ENCODE measurements at places on chromosomes 1 and 21.

DNA sequence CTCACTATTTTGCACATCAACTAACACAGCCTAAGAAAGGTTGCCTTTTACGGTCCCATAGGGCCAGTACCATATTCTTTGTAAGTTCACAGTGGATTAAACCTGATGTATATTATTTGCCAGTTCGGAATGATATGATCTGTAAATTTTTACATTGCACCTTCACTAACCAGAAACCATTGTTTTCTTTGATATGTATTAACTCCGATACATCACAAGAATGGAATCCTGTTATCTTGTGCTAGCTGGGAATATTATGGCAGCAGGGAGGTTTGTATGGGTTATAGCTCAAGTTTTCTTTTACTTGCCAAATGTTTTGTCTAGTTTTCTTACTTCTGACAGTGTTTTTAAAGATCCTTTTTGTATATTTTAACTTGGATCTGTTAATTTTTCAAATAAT lies 51.4 kb upstream of the S1PR1 start:
- no peak for DNase-seq

DNA sequence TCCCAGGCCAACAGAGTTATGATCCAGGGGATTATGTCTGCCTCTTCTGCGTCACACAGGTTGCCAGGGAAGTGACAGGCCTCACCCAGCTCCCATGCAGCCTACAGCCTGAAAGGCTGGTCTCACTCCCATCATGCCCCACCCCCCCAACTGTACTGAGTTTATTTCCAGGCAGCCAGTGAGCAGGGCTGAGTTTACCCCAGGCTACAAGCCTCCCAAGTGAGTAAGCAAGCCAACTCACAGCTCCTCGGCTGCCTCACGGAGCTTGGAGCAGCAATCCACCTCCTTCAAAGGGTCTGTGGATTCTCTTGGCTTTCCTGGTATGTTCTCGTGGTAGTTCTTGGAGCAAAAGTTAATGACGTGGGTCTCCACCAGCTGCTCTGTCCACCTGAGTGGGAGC lies 1147.6 kb upstream of the ADGRL4 start:
- no peak for DNase-seq

DNA sequence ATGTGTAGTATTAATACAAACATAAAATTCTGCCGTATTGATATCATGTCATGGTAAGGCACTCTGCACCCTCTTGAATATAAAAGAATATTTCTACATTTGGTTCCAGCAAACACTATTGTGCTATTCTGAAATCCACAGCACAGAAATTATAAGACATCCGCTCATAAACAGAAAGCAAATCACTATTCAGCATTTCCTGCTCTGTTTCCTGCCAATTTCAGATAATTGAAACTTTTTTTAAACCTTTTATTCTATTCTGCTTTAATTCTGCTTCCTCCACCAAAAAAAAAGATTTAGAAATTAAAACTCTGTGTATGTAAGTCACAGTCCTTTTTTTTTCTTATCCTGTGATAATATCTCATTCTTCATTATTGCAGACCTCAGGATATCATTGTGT lies 39.6 kb upstream of the PLEKHO1 start:
- no peak for DNase-seq

- DNase-seq: no peak
These were observed 75.0 kb downstream of the CLIC6 start for GRCh38 chr21:34743831-34744230.

DNA sequence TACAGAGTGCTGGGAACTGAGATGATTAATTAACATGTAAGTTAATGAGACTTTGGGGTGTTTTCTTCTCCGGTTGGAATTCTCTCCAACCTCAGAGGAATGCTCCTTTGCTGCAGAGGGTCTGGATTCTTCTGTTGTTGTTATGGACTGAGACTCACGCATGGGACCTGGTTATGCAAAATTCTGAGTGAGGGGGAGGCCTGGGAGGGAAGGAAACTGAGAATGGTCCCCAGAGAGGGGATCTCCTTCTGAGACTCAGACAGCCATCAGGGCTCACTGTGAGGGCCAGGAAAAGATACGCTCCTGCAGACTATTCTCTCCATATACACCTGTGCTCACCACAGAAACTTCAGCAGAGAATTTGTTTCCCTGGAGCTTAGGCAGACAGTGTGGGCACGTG lies 56.3 kb downstream of the HTR6 start:
- DNase-seq: no peak

DNA sequence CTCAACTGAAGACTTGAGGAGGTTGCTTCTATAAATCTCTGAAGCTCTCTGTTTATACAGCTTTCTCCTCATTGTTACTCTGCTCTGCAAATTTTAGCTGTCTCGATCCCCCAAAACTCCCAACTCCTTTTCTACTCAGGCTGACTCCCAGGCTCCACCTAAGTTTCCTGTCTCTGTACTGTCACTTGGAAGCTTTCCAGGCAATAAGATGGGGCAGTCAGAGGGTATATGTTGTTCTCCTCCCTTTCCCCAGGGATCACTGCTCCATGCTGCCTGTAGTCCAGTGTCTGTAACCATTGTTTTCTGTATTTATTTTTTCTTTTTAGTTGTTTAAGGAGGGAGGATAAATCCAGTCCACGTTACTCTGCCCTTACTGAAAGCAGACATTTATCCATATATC lies 13.4 kb downstream of the TSNAX start:
- DNase-seq: no peak

GRCh38 chr1:219330669-219331068 lies 157.0 kb downstream of the LYPLAL1 start:
- DNase-seq: no peak

DNA sequence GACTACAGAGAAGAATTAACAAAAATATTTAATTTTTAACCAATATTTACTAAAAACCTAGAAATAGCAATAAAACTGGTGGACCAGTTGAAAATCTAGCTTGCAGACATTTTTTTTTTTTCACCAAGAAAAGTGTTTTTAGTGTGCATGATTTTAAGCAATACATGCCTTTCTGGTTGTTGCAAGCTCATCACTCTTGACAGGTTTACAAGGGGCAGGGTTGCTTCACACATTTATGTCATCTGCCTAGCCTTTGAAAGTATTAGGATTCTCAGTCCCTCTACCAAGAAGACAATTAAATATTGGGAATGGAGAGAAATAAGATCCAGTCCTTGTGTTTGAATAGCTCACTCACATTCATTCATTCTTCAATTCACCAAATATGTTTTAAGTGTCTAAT lies 53.8 kb upstream of the LYPLAL1 start:
- no peak for DNase-seq

- no peak for DNase-seq
These were observed 79.1 kb downstream of the CACNA1E start for GRCh38 chr1:181562395-181562794.

GRCh38 chr1:156155756-156156510 lies 2.5 kb downstream of the SEMA4A start:
- DNase-seq: no peak

DNA sequence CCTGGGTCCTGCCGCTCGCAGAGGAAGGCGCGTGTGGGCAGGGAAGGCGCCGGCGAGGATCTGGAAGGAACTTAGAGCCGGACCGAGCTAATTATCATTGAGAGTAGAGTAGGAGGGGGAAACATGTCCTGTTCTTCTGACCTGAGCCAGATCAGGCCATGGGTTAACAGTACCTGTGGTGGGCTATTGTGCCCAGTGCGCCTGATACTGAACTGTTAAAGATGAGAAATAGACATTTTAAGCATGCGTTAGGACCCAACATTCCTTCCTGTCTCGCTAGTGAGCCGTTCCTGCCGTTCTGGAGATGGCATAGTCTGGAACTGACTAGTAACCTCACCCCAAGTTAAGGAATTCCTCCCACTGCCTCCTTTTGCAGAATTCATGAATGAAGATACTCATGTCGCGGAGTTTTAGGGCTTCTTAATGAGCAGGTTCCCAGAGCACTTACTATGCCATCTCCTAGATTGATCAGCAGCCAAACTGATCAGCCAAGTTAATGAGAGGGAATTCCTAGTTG lies 870 bp downstream of the STRIP1 start:
- DNase-seq: no peak

GRCh38 chr1:234582681-234583301 lies 27.2 kb downstream of the IRF2BP2 start:
- DNase-seq: no peak

GRCh38 chr1:117398957-117399356 lies 31.7 kb downstream of the MAN1A2 start:
- DNase-seq: no peak

- DNase-seq: peak; percentile 45
These were observed 29.6 kb upstream of the AGL start for GRCh38 chr1:99820546-99820945.

DNA sequence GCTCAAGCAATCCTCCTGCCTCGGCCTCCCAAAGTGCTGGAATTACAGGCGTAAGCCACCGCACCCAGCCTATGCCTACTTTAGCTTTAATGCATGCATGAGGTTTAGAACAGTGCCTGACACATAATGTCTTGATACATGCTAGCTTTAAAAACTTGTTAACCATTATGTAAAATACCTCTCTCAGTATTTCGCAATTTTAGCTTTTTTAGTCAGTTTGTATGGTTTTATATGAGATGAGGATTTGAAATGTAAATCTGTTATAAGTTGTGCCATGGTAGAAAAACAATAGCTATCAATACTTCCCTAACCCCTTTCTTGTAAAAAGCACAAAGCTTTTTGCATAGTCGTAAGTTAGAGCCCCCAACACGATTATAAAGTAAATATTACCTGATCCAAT lies 4.7 kb upstream of the AKNAD1 start:
- no peak for DNase-seq

GRCh38 chr1:23098463-23099170 lies 70.0 kb downstream of the LUZP1 start:
- peak; percentile 70 for DNase-seq

- DNase-seq: no peak
These were observed 61.0 kb upstream of the ATP1A1 start for GRCh38 chr1:116311756-116312680.

DNA sequence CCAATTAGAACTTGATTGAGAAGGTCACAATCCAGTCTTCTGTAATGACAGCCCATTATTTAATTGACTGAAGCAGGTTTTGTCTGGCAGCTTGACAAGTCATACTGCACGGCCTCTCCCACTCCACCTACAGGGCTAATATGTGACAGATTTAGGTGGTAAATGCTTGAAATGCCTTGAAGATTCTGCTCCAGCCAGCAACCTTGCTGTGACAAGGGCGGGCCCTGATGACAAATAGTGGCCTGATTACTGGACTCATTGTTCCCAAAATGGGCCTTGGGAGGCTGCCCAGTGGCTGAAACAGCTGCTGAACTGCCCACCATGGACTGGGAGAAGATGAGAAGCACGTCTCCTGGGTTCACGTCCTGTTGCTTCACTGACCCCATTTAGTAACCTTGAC lies 30.0 kb upstream of the CRNN start:
- DNase-seq: no peak

DNA sequence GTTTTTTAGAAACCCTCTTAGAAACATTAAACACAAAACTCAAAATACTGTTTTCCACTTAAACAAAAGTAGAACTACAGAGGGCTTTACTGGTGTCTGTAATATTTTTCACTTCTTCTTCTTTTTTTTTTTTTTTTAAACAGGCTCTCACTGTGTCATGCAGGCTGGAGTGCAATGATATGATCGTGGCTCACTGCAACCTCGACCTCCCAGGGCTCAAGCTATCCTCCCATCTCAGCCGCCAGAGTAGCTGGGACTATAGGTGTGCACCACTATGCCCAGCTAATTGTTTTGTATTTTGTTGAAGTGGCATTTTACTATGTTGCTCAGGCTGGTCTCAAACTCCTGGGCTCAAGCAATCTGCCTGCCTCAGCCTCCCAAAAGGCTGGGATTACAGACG lies 194.8 kb downstream of the DAB1 start:
- DNase-seq: no peak
